ENCODE measurements at places on chromosomes 1 and 21.

GRCh38 chr1:22418933-22419382 lies 32.7 kb upstream of the ZBTB40 start:
- DNase-seq = no peak

DNA sequence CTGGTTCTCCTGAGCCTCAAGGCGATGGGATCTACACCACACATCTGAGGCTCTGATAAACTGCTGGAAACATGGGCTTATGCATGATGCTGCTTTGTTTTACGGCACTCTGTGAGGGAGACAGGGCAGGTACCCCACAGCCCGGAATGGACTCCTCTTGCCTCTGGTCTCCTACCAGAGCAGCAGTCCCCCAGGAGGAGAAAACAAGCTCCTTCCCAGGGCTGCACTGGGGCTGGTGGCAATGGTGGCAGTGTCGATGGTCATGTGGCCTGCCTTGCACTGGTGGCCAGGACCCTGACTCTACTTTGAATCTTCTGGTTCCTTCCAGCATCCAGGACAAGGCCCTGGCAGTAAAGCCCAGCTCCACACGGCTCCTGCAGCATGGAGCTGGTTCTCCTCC lies 79.4 kb downstream of the TOMM20 start:
- no peak for DNase-seq

- DNase-seq = no peak
Observed at GRCh38 chr21:46426313-46427046, 32.2 kb upstream of the DIP2A start.

DNA sequence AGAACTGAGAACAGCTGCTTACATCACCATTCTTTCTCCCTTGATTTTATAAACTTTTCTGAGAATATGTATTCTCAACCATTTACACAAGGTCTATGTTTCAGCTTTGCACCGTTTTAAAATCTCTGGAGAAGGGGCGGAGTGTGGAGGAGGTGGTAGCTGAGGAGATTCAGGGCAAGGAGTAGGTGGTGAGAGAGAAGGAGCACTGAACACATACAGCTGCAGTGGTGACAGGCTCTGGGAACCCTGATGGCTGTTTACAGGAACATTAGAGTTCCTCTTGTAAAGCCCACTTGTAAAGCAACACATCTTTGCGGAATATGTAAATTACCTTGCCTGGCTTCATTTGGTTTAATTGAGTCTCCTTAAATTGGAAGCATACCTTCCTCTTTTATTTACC lies 89.7 kb downstream of the SMYD2 start:
- no peak for DNase-seq

GRCh38 chr21:25513810-25514209 lies 93.5 kb downstream of the MRPL39 start:
- no peak for DNase-seq
